Mesenchymal stem cell (in vitro differentiated cells and primary cell): ENCODE measurements at places on chromosomes 13 and 19.

- DNase-seq: peak; percentile 88
Measured at GRCh38 chr13:28716511-28716910, 2.3 kb downstream of the SLC46A3 start.

GRCh38 chr19:10797541-10798256 lies 38.3 kb downstream of the TMED1 start:
- no peak for DNase-seq

GRCh38 chr13:106176117-106176516 lies 359.3 kb downstream of the EFNB2 start:
- DNase-seq: peak; percentile 54

GRCh38 chr13:53060840-53061490 lies 32.4 kb downstream of the OLFM4 start:
- DNase-seq: no peak

- no peak for DNase-seq
Measured at GRCh38 chr19:48111280-48111679, 663 bp upstream of the PLA2G4C start.

- peak; percentile 0 for DNase-seq
Measured at GRCh38 chr13:60654415-60654814, 257.4 kb downstream of the TDRD3 start.

- DNase-seq: no peak
Measured at GRCh38 chr13:52892925-52893324, 44.5 kb upstream of the PCDH8 start.

DNA sequence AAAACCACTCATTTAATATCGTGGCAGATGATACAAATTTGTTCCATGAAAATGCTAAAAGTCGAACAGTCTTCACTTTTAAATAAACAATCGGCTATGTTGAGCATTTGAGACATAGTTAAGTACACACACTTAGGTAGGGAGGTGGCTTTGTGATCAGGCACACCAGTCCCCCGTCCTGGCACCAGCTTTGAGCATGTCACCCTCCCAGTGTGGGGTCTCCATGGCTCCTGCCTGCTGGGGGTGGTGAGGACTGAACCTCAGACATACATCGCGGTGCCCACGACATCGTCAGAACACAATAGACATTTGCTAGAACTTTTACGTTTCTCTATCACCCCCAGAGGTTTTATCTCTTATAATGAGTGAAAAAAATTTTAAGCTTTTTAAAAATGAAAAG lies 62.0 kb downstream of the RFX2 start:
- no peak for DNase-seq

DNA sequence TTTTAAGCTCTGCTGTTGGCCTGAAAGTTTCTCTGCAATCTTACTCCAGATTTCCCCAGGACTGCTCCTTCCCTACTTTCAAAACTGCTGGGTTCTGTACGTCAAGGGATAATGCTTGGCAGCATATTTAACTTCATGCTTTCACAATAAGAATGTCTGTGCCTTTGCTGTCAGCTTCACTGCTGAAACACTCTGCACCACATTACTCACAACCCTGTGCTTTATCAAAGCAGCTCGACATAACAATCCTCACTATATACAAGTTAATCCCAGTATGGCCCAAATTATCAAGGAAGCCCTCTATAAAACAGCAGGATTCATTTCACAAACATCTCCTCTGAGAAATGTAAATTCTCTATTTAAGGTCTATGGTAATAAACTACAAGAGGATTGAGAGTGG lies 17.5 kb downstream of the LATS2 start:
- peak; percentile 92 for DNase-seq

DNA sequence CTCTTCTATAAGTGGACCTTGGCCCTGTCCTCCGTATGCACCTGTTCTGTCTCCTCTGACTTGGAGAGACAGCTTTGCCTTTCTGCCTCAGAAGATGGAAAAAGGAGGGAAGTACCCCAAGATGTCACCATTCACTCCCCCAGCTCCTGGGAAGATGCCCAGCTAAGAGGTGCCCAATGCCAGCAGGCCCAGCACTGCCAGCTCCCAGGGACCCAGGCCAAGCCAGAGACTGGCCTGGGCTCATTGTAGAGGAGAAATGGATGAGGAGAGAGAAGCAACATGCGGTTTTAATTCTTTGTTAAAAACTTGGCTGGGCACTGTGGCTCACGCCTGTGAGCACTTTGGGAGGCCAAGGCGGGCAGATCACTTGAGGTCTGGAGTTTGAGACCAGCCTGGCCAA lies 111.5 kb upstream of the ZNF507 start:
- DNase-seq: no peak

DNA sequence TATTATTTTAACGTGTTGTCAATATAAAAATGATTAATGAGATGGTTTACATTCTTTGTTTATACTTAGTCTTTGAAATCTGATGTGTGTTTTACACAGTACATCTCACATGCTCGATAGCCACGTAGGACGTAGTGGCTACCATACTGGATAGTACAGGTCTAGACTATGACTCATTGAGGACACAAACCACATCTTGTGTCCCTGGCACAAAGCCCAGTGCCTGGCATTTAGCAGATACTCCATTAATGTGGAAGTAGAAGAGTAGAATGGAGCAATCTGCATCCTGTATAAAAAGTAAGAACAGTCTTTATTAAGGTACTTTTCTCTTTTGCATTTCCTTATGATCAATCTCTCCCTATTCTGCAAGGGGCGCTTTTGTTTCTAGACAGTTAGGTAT lies 49.0 kb upstream of the FRY start:
- DNase-seq: peak; percentile 98

GRCh38 chr13:111629926-111630325 lies 309.5 kb downstream of the TEX29 start:
- DNase-seq: no peak

DNA sequence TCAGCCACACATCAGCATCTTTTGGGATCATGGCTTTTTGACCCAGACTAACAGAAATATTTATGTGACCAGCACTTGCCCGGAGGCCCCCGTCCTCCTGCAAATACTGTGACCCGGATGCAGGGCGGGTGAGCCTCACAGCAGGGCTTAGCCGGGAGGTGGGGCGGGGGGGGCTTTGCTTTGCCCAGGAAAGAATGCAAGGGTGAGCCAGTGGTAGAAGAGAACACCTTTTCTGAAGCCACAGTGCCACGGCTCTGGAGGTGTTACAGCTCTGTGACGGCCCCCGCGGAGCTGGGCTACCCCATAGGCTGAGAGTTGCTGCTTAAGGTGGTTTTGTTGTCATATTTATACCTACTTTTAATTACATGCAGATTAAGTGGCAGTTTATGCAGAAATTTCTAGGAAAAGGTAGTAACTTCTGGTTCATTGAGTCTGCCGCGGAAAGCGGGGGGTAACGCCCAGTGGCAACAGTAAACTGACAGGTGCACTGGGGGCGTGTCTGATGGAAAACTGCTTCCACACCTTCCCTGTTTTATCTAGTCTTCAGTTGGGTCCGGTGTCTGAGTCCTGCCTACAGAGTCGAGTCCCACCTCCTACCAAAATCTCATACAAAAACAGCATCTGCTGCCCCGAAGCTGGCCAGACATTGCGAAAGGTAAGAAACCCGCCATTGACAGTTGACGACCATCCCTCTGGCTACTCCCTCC lies 187.9 kb downstream of the TEX29 start:
- no peak for DNase-seq

DNA sequence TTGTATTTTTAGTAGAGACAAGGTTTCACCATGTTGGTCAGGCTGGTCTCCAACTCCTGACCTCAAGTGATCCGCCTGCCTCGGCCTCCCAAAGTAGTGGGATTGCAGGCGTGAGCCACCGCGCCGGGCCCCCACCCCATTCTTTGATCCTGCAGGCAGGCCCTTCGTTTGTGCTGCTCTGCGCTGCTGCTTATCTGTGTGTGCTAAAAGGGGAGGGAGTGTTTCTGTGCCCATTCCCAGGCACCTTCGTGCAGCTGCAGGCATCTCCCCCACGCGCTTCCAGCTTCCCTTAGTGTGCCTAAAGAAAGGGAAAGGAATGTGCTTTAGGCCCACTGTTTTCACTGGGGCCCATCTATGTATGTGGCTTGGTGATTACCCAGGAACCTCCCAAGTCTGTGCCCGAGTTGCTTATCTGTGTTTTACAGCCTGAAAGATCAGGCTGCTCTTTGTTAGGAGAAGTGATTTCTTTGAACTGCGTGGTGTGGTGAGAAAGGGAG lies 27.2 kb downstream of the EPN1 start:
- no peak for DNase-seq

DNA sequence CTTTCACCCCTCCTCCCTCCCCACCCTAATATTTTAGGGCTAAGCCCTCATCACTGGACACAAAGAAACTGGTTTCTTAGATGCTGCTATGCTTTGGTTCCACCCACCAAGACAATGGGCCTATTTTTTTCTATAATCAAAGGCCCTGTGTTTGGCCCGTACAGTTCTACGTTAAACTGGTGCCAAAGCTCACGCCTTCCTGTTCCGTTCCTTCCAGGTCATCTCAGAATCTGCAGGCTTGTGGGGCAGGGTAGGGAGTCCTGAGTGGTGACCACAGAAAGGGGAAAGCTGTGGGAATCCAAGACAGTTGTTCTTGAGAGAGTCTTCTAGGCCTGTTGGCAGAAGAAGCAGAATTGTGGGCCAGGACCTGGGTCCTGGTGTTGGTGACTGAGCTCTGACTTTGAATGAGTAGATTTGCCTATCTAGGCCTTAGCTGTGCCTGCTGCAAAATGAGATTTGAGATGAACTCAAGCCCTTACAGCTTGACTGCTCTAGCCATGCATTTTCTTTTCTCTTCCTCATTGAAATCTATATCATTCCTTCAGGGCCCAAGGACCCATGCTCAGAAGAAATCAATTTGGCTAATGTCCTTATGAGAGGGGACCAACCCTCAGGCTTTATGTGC lies 19.1 kb upstream of the CXCL17 start:
- no peak for DNase-seq

DNA sequence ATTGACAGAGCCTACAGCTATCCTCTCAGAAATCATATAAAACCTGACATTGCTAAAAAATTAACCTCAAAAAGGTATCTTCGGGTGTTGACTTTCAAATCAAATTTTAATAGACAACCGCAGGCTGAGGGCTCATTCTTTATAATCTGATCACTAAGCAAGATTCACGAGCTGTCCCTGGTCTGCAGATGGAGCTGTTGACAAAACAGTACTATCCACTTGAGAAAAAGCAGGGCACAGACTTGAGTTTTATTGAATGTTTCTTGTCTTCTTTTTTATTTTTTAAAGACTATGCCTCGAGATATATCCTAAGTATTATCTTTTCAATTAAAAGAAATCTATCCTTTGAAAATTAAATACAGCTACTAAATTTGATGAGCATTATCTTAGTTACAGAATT lies 540.5 kb downstream of the PCDH9 start:
- DNase-seq: peak; percentile 54

GRCh38 chr19:2043961-2044708 lies 6.9 kb downstream of the MKNK2 start:
- no peak for DNase-seq

DNA sequence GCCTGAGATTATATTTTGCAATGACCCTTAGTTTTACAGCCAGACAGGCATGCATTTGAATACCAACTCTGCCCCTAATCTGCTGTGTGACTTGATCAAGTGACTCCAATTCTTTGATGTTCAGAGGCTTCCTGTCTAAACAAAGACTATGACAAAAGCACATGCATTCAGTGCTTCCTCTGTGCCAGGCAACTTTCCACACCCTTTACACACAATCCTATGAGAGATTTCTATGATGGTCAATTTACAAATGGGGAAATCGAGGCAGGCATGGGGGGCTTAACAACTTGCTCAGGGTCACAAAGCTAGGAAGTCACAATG lies 3.7 kb upstream of the LYPD3 start:
- DNase-seq: no peak

GRCh38 chr13:109331898-109332297 lies 454.5 kb downstream of the IRS2 start:
- peak; percentile 87 for DNase-seq

GRCh38 chr13:33560726-33561125 lies 257.2 kb upstream of the RFC3 start:
- no peak for DNase-seq

DNA sequence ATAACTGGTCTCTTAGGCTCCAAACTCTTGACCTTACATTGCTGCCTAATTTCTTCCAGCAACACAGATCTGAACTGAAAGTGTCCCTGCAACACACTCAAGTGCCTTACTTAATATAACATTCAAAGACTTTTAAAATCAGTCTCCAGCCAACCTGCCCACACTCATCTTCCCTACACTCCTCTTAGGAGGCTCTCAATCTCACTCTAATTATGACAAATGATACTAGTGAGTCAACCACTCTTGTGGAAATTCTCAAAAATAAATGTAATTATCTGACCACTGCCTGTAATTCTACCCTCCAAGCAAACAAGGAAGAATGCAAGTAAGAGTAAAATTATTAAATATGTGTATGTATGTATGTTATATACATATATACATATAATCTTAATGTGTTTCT lies 348.1 kb upstream of the MIR17HG start:
- DNase-seq: no peak

- DNase-seq: peak; percentile 73
Measured at GRCh38 chr13:106052200-106052767, 483.2 kb downstream of the EFNB2 start.

GRCh38 chr13:110387451-110388107 lies 80.5 kb downstream of the COL4A2 start:
- peak; percentile 91 for DNase-seq

GRCh38 chr13:102555914-102556553 lies 40.8 kb upstream of the TPP2 start:
- DNase-seq: peak; percentile 31

DNA sequence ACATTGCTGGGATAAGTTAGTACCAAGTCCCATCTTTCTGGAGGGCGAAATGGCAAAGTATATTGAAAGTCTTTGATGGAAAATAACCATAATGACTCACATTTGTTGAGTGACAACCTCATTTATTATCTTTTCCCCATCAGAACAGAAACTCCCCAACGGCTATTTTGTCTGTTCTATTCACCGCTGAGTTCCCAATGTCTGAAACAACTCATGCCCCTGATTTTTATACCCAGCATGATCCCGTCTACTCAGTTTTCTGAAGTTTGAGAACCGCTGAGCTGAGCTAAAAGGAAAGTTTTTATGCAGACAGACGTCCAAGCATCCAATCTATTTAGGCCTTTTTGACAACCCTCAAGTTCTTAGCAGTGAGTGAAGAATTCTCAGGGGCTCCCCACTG lies 7.8 kb upstream of the TINCR start:
- no peak for DNase-seq

DNA sequence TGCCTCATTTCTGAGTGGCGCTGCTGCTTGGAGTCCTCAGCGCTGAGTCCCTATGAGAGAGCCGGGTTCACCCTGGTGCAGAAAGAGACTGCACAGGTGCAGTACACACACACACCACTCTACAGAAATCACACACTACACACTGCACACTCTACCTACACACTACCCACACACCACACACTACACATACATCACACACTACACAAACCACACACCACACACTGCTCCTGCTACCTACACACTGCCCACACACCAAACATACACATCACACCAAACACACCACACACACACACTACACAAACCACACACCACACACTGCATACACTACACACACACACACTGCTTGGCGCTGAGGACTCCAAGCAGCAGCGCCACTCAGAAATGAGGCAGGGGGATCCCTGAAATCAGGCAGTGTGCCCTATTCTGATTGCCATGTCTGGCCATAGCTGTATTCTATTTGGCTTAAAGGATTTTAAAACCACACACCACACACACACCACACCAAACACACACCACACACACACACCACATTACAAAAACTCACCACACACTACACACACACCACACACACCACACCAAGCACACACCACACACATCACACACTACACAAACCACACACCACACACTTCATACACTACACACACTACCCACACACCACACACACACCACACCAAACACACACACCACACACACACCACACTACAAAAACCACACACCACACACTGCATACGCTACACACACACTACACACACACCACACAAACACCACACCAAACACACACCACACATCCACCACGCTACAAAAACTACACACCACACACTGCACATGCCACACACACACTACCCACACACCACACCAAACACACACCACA lies 4.9 kb downstream of the MAG start:
- no peak for DNase-seq
